ENCODE measurements at places on chromosomes 5 and 9.

DNA sequence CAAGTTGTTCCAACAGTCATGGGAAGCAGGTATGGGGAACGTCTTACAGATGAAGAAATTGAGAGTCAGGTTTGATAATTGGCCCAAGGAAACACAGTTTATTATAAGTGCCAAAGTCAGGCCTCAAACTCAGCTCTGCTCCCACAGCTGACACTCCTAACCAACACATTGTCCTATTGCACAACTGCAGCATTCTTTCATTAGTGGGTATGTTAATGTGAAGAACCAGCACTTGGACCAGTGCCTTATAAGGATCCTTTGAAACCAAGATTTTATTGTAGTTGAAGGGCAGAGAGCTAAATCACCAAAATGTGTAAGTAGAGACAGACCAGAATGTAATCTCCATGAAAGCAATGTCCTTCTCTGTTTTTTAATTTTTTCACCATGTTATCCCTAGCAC, 56.1 kb downstream of the GRIA1 start:
- no peak for DNase-seq

DNA sequence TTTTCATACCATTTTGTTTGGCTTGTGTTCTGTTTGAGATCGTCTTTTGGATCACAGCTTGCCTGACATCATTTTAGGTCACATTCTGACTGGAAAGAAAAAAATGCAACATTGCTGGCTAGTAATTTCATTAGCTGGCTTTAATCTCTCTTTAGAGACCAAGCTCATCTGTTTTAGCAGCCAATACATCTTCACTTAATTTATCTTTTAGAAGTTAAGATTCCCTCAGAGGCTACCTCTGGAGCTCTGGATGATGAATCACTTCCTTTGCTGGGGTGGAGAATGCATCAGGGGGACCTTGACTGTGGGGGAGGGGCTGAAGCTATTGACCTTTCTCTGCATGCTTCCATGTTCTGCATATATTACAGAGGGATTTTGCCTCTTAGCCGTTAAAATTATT, 181.5 kb upstream of the OTULINL start:
- no peak for DNase-seq

DNA sequence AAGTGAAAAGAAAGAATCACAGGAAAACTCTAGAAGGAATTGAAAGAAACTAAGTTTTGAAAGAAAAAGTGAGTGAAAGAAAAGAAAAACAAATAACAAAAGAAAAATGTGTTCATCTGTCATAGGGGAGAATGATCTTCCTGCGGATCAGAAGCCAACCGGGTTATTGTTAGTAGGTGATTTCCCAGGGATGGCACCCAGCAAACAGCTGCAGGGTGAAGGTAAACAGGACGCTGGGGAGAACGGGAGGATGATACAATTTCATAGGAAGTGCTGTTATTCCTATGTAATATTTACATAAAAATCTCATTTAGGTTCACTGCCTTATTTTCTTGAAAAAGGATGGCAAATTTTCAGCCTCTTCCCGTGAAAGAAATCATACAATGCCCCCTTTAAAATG, 72.4 kb upstream of the LHFPL2 start:
- DNase-seq = no peak

DNA sequence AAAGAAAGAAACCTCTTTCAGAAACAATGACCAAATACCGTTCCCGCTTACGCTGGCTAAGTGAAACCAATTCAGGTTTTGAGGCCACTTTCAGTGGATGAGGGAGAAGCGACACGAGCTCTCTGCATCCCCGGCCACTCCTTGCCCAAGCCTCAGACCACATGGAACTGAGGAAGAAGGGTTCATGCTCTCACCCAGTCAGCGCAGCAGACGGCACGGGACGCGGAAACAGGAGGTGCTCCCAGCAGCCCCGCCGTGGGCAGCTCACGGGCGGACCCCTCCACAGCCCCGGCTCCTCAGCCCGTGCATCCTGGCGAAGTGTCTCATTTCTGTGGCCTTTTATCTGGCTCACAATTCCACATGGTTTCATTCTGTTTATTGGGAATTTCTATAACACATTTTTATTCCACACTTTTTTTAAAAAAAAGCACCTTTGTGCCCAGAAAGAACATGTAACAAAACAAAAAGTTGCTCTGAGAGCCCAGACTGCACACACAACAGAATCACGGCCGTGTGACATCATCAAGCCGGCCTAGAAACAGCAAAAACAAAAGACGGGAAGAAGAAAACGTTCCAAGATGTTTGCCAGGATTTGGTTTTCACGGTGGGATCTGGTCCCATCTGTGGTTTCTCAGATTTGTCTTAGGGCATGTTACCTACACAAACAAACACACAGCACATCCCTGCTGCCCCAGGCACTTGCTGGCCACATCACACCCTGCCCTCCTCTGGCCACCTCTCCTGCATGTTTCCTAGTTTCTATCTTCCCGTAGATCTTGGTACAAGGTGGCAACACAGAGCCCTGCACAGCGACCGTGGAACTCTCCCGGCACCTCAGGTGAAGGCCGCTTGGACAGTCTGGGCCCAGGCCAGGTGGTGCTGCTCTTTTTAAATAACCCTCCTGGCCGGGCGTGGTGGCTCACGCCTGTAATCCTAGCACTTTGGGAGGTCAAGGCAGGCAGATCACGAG, 16.2 kb downstream of the QSOX2 start:
- DNase-seq = no peak

DNA sequence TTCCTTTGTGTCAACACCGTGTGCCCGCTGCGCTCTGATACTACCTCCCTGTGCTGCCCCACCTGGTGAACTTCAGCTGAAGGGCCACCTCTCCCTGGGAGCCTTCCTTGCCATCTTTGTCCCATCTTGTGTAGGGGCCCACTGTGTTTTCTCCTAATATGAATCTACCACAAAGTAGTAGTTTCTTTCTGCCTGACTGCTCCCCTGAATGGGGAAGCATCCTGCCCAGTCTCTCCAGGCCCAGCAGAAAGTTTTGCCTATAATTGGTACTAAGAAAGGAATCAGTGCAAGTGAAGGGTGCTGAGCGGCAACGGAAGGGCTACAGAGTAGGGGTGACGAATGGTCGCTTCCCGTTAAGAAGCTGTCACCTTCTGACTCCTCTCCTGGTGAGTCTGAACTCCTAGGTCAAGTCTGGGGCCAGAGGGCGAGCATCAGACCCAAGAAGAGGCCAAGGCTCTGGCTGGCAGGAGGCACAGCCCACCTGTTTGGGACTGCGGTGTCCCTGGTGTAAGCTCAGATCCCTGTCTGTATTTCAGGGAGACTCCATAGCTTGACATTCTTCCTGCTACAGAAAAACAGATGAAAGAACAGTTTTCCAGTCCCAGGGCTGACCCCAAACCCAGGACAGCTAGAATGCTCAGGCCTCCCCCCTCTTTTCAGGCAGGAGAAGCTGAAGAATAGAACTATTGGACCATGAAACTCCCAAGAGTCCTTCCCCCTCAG, 24.1 kb downstream of the WWC1 start:
- DNase-seq = no peak

- no peak for DNase-seq
Observed at GRCh38 chr5:10563110-10563944, 543 bp upstream of the ANKRD33B start.

DNA sequence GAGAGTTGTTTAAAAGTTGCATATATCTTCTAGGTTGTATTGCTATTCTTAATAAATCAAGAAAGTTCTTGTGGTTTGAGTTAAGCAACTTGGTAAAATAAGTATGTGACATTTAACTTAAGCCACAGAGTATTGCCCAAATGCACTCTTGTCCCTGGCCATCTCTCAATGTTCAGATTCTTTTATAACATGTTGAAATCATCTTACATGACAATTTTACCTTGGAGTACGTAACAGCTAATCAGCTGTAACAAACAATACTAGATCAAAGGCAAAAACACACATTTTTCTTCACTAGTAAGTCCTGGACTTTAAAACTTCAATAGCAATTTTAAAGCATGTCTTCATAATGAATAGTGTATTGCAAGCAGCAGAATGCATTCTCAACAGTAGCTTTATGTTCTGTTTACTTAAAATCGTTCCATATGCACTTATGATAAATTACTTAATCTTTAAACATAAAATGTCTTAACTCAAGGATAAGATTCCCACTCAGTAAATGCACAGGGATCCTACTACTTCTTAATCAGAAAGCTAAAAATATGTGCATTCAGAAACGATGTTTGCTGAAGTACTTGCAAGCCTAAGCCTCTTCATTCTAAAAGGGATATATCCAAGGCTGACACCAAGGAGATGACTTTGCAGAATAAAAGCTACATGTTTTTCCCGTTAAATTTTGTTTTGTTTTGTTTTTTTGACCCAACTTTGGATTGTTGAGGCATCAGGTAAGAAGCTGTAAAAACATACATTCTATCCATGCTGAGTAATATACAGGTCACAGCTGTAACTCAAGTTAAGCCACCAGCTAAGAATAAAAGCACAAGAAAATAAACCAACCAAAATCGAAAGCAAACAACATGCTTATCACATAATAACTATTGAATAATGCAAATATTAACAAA, 86.1 kb upstream of the NFIB start:
- no peak for DNase-seq

DNA sequence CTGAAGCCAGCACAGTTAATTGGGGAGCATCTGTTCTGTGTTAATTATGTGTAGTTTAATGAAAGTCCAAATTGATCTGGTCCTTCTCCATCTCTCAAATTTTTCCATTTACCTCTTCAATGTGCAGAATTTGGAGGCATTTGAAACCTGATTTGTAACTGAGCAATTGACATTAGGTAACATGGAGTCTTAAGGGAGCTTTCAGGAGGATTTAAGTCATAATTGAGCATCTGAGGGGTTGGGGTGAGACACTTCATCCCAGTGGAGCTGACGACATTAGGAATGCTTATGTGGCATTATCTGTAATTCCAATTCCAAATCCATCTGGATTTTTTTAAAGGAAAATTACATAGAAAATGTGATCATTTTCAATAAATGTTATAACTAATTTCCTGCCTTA, 1015.9 kb downstream of the TLE1 start:
- no peak for DNase-seq

DNA sequence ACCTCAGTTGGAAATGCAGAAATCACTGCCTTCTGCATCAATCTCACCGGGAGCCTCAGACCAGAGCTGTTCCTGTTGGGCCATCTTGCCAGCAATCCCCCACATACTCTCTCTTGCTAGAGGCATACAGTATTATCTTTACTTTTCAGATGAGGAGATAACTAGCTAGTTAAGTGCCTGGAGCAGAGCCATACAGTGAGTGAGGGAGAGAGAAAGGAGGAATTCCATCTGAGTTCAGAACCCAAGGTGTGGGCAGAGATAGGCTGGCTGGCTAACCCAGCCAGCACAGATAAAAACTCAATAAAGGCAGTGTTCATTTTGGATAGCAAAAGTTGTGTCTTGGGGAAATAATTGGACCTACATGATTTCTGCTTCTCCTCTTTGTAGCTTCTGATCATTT, 268.0 kb upstream of the KIF2A start:
- no peak for DNase-seq

GRCh38 chr5:98309785-98310598, 463.5 kb upstream of the RGMB start:
- peak; percentile 83 for DNase-seq

DNA sequence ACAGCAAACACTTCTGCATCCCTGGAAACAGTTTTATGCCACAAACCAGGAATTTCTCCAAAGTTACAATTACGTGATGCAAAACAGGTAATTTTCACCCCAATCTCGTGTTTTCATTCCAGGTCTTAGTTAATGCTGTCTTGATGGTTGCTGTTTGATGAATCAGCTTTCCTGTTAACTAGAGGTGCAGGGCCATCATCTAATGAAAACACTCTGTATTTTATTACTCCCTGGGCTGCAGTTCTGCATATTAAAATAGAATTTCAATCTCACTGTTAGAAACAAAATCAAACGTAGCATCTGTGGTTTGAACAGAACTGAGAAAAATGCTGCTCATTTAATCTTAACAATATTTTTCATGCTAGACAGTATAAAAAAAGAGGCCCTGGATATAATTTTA, 129.4 kb downstream of the TUSC1 start:
- no peak for DNase-seq

DNA sequence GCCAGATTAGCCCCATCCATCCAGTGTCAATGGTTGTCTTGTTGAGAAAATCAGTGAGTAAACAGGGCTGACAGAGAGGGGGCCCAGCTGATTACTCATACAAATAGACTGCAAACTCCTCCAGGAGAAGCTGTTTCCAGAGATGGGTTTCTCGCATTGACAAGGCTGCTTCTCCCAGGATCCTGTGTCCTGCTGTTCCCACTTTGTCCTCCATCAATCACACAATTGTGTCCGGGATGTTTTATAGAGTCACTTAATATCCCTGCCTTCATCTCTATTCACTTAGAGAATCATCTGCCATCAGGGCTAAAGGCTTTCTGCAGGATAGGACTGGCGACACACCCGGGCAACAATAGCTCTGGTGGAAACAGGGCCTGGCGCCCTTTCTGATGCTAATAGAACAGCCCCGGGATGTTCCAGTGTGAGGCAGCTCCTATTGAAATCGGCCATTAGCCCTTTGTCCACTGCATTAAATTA, 71.7 kb upstream of the TBCA start:
- no peak for DNase-seq

DNA sequence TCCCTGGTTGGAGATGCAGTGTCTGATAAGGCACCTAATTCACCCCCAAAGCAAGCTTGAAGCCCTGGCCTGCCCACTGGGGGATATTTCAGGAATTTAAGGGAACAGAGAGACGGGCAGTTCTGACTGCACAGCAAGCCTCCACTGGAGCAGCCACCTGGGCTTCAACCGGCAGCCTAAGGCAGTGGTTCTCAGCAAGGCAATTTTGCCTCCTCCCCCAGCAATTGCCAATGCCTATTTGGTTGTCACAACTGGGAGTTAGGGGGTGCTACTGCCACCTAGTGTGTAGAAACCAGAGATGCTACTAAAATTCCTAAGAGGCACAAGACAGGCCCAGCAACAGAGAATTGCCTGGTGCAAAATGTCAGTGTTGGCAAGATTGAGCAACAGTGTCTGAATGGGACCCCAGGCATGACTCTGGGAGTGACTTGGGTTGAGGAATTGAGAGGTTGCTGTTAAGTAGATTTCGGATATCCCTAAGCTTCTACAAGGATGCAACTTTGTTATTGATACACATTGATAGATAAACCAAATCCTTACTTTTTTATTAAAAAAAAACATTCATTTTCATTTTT, 58.7 kb upstream of the CTSL start:
- peak; percentile 22 for DNase-seq

- DNase-seq = no peak
Observed at GRCh38 chr9:77087506-77087905, 68.1 kb downstream of the FOXB2 start.

DNA sequence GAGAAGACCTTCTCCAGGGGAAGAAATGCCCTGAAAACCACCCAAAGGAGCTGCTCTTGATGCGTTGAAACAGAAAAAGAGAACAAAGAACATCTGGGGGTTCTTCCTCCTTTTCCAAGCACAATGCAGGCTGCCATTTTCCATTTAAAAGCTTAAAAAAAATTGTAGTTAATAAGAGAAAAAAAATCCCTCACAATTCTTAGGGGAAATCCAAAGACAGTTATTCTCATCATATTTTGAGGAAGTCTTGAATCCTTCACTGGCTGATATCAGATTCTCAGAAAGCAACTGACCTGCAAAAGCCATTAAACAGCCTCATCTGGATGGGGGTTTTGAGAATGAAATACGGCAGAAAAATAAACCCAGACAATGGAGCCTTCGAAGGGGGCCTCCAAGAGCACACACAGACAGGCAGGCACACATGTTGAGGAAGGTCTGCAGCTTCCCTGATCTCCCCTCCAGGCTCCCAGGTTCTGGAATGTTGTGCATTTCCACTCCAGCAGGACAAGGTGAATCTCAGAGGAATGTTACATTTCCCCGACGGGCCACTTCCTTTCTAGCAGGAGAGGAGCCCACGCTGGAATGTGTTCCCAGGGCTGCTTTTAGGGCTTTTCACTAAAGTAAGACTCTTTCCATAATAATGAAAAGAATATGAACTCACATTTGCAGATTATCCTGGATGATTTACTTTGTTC, 159.4 kb upstream of the S1PR3 start:
- DNase-seq = peak; percentile 81

Measured in MV-4-11 (cell line).